ENCODE measurements at places on chromosomes 5 and 9.

GRCh38 chr9:108727580-108728111 lies 128.1 kb downstream of the ACTL7B start:
- no peak for DNase-seq

DNA sequence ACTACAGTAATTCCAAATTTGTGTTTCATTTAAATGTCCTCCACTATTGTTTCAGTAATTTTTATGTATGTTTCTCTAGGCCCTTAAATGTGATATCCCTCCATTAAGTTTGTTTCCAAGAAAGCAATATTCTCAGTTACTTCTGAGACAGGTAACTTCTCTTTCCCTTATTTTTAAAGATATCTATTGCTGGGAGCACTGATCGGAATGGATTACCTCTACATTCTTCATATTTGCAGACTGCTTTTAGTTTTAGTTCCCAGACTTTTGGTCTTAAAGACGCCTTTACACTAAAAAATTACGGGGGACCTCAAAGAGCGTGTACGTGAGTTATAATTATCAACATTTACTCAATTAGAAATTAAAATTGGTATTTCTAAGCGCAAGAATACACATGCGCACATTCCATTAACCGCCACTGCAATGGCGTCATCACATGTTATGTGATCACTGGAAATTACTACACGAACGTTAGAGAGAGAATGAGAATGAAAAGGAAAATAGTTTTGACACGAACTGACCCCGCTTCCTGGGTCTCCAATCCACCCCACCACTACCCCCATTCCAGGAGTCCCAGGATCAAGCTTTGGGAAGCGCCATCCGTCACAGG lies 519 bp upstream of the RAD50 start:
- DNase-seq: no peak

GRCh38 chr5:107389130-107389774 lies 281.5 kb downstream of the EFNA5 start:
- no peak for DNase-seq

- DNase-seq: no peak
Measured at GRCh38 chr9:92652461-92652860, 17.5 kb downstream of the IPPK start.

GRCh38 chr5:36153726-36154125 lies 1.8 kb downstream of the SKP2 start:
- no peak for DNase-seq

DNA sequence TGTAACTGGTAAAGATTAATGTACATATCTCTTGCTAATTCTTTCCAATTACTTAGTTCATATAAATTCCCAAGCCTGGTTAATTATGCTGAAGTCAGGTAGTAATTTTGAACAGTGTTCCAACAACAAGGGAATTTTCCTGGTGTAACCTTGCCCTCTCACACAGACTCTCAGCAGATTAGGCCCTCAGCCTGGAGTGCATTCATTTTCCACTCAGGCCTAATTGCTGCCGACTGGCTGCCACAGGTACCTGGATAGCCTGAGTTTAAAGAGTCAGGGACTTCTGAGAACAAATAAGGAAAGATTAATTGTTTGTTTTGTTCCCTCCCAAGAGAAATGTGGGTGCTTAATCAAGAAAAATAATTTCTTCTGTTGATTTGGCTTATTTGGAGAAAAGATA lies 71.4 kb downstream of the PPIC start:
- DNase-seq: no peak

DNA sequence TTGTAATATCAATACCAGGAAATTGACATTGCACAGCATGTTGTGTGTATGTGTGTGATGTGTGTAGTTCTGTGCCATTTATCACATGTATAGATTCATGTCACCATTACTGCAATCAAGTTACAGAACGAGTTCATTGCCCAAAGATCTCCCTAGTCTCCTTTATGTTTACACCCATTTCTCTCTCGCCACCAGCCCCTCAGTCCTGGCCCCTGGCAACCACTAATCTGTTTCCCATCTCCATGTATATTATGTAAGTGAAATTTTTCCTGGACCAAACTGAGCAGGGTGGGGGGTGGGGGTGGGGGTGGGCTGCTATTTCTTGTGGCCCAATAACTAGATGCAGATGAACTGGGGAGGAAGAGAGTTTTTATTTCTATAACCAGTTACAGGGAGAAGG lies 11.5 kb upstream of the S1PR3 start:
- DNase-seq: no peak

DNA sequence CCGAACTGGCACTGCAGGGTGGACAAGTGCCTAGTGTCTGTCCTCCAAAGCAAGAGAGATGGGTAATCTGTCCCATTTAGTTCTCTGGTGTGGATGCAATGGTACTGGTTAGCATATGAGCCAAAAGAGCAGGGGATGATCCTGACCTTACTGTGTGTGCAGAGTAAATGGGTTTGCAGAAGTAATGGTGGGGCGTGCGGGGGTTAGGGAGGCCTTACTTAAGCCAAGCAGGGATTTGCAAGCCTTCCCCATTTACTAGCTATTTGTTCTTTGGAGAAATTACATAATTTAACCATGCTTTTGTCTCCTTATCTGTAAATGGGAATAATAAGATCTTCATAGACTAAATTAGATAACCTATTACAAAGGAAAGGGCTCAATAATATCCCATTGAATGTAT lies 19.9 kb upstream of the LCP2 start:
- DNase-seq: no peak

- DNase-seq: no peak
Measured at GRCh38 chr9:86809759-86810367, 137.4 kb downstream of the GAS1 start.

GRCh38 chr5:149217803-149218155 lies 53.9 kb upstream of the AFAP1L1 start:
- no peak for DNase-seq

DNA sequence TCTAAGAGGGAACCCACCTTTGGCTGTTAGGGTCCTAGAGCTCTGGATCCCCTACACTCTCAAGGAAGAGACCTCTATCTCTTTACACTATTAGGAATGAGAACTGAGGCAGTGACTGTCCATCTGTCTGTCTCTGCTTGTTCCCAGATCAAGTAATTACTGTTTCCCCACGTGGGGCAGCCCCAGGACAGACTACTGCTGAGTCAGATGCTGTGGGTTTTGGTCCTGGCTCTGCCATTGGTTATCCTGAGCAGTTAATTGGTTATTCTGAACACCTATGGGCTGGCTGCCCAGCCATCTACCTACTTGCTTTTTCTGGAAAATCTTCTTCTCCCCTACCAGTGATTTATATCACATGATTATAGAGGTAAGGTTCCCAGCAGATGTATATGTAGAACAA lies 33.3 kb downstream of the FBXO10 start:
- DNase-seq: no peak

GRCh38 chr5:15203376-15203775 lies 296.6 kb upstream of the FBXL7 start:
- no peak for DNase-seq

- DNase-seq: no peak
Measured at GRCh38 chr5:26625099-26625498, 413.3 kb downstream of the CDH9 start.

DNA sequence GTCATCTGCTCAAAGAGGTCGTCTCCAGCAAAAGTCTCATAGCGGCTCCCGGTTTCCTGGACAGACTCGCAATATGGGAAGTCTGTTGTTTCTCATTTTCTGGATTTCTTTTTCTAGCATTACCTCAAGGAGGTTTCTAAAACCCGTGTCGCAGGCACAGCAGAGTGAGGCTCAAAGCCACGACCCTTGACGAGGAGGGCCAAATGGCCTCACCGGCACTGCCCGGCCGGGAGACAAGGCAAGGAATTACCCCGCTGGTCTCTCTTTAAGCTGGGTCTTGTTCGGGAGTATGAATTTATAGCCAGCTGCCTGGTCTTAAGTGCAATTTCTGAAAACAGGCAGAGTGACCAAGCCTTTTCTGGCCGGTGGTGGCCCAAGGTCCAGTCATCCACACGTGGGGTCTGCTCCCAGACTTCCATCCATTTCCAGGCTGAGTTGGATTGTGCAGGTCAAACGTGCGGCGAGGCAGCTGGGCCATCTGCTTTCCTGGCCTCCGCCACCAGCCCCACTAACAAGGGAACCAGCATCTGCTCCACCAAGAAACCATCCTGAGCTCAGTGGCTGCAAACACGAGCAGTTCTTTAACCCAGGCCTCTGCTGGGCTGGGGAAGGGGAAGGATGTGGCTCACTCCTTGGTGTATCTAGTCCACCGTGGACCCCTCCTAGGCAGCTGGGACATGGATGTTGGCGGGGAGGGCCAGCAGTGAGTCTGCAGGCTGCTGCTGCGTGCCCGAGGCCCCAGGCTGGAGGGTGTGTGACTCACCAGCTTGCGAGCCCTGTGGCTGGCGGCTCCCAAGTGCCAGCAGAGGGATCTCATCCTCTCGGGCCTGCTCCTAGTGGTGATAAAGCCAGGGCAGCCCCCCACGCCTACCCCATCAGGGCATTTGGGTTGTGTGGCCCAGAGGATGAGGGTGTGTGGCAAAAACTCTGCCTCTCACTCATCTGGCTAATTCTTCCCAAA lies 55.6 kb upstream of the COL5A1 start:
- no peak for DNase-seq

DNA sequence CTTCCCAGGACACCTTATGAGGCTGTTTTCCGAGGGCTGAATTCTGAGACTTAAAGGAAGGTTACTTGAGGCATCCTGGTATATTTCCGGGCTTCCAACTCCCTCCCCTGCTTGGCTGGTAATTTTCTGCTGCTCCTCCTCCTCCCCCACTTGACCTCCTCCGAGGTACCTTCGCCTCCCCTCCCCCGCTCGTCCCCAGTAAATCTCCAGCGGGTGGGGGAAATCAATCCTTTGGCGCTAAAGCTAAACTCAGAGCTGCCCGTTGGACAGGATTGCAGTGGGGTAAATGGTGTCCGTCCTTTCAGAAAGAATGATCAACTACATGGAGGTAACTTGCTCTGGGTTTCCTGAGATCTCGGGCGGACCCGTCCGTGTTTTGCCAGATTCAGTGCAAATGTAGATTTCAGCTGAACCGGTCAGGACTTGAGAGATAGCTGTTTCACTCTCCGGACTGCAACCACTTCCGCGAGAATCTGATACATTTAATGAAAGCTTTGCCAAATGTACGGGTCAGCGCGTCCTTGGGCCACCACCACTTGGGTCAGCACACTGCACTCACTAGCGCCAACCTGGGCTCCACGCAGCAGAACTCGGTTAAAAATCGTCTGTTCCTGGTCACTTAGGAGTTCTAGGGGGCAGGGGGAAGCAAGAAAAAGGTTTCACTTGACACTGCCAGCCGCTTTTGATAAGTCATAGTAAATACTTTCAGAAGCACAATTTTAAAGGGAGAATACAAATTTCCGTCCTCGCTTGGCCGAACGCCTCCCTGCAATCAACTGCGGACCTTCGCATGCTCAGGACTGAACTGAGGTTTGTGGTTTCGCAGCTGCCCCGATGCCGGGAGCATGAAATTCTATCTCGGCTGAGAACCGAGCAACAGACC lies 4.6 kb upstream of the ISL1 start:
- no peak for DNase-seq

- DNase-seq: no peak
Measured at GRCh38 chr5:128197896-128198522, 114.4 kb downstream of the SLC12A2 start.

- DNase-seq: no peak
Measured at GRCh38 chr5:125700380-125700861, 722.8 kb upstream of the GRAMD2B start.

DNA sequence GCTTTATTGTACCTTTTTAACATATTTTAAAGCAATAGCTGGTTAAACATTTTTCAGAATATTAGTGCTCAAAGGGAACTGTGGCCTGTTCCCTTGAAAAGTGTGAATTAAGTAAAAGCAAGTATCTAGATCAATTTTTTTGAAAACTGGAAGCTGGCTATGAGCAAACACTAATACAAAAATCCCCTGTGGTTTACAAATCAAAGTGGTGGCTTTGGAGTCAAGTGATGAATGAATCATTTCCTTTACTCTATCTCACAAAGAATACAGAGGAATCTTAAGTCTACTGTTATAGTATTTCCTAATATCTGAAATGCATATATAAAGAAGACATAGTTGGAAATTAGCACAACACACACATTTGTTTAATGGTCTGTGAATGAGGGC lies 212.4 kb upstream of the C9orf72 start:
- DNase-seq: no peak

DNA sequence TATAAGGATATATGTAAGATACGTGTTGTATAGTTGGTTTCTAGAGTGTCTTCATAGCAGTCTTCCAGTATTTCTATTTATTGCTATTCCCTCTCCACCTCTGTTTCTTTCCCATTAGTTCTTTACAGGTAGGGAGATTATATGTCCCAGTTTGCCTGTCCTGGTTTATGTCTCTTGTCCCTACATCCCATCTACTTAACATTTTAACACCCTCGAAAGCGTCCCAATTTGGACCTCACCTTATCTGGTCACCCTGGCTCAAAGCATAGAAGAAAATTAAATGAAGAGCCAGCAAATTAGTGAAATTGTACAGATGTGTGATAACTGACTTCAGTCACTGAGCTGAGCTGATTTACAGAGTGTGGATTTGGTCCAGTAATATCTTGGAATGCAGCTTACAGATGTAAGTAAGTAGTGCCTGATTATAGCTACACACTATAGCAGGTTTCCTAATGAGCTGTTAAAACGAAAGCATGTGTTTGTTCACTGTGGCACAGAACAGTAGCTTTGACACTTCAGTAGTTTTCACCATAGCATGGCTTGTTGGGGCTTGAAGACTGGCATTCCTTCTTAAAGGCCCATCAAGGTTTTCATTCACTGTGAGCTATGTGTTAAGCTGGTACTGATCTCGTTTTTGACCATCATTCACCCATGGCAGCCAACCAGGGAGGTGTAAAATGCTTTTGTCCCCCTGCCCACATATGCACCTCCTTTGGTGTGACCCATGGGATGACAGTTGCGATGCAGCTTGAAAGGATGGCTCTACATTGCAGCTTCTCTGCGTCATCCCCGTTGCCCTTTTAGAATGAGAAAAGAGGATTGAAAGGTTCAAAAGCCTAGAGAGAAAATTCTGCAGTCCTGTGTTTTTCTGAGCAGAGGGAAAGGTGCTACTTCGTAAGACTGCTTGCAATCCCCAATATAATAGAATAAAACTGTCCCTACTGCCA lies 192.1 kb upstream of the DMRT1 start:
- DNase-seq: no peak

DNA sequence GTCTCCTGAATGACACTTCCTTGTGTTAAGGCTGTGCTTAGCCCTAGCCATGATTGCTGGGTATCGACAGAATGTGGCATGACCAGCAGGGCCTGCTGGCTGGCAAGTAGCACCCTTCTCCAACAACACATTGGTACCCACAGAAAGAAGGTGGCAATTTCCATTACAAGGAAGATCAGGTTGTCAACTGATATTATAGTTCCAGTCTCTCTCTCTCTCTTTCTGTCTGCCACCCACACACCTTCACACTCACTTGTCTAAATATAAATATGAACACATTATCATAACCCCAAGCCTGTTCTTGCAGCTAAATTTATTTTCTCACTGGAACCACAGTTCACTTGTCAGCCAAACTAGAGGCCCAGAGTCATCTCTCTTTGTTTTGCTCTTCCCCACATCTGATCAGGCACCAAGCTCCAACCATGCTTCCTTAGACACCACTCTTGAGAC lies 408.1 kb upstream of the PIK3R1 start:
- no peak for DNase-seq

Measured in activated naive CD4-positive, alpha-beta T cell treated with Interleukin-2 at 50 U/mL for 16 hours (primary cell).